Fibroblast of the aortic adventitia (primary cell): ENCODE measurements at places on chromosomes 16 and 17.

- DNase-seq, result no peak
These were observed 146.4 kb downstream of the RBFOX3 start for GRCh38 chr17:79464318-79465010.

DNA sequence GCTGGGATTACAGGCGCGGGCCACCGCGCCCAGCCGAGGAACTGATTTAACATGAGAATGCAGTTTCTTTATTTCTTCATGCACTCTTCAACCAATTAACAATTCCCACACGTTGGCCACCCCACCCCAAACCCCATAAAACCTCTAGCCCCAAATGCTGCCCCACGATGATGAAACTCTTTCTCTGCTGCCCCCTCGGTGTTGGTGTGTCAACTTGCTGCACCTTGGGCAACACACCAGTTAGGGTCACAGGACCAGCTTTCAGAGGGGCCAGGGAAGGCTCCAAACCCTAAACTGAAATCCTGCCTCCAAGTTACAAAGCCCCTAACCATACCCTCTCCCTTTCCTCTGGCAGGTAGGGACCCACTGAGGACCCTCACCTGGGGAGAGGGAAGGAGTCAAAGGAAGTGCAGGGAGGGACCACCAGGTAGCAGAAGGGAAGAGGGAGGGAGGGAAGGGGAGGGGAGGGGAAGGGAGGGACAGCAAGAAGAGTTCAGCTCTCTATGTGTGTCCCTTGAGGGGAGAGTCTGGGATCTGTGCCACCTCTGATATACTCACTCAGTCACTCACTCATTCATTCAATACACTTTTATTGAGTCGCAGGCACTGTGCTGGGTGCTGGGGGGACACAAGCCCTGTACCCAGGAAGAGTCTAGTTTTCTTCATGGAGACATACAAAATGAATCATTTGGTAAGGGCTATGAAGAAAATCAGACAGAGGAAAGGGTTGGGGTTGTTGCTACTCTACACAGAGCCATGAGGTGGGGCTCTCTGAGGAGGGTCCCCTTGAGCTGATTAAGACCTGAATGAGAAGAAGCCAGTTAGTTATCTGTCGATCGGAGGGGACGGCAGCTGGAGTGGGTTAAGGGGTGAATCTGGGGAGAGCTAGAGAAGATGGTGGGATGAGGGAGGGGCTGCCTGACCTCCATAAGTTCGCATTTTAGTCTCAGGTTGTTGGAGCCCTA, 3.9 kb downstream of the PLXDC1 start:
- no peak for DNase-seq

DNA sequence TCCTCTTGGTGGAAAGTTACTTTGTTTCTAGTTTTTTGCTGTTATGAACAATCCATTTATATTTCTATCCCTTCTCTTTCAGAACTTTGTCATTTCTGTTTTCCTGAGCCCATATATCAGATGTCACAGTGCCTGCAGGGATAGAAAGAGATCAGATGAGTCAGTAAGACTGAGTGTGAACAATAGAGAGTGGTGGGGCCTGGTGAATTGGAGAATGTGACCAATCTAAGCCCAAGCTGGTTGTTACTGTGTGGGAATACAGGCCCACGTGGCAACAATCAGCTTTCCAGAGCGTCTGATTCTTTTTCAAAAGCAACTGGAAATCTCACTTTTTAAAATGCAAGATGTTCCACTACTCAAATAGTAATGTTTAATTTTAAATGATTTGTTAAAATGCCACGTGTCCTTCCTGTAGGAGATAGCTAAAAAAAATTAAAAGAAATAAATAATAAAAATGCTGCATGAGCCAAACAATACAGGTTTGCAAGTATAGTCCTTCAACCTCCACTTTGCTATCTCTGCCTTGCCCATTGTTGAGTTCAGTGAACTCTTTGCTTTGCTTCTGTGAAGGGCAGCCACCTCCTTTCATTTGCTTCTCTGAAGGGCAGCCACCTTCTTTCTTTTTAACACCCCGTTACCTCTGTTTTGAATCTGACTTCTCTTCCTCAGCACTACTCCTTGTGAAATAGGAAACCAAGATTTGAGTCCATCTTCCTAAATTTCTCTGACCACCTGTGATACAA, 9.6 kb downstream of the DCTN5 start:
- no peak for DNase-seq

GRCh38 chr17:80323982-80324381, 63.3 kb downstream of the RNF213 start:
- no peak for DNase-seq

DNA sequence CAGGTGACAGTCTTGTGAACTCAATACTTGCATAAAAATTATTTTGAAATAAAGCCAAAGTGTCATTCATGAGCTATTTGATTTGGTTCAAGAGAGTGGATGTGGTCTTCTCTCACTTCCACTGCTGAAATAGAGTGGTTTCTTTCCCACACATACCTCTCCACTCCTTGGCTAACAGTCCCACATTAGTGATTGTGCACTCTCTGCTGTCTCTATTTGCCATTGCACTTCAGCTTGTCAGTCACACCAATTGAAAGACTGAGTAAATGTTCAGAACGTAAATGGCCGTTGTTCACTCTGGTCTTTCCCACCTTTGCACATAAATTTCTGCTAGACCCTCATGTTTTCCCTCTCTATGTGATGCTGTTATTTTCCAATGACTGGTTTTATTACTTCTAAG, 197.5 kb downstream of the FTO start:
- no peak for DNase-seq

GRCh38 chr16:52929478-52930400, 123.0 kb downstream of the CHD9NB start:
- DNase-seq, result no peak

DNA sequence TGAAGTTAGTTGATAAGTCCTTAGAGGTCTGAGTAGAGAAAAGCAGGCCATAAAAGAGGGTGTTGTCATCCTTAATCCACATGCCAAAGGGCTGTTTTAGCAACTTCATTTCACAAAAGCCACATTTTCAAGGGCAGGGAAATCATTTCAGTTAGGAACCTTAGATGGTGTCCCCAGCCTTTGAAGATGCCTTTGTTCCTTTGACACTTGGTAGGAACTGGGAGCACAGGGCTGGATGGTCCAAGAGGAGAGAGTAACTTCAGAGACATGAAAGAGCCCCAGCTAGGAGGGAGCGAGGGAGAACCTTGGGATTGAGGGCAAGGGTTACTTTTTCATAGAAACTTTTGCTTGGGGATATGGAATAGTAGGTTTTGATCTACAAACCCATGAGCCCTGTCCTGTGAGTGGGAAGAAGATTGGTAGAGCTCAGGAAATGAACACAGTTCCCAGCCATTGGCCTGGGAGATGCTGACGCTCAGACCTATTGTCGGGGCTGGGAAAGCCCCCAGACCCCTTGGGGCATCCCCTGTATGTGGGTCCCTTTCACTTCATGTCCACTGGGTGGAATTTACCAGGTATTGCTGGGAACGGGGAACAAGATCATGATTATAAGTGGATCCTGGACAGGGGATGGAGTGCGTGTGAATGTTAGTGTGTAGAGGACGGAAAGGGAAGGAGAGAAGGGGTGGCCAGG, 18.9 kb downstream of the MSI2 start:
- no peak for DNase-seq

- peak; percentile 100 for DNase-seq
These were observed 33.9 kb downstream of the ANKFY1 start for GRCh38 chr17:4229627-4230541.

DNA sequence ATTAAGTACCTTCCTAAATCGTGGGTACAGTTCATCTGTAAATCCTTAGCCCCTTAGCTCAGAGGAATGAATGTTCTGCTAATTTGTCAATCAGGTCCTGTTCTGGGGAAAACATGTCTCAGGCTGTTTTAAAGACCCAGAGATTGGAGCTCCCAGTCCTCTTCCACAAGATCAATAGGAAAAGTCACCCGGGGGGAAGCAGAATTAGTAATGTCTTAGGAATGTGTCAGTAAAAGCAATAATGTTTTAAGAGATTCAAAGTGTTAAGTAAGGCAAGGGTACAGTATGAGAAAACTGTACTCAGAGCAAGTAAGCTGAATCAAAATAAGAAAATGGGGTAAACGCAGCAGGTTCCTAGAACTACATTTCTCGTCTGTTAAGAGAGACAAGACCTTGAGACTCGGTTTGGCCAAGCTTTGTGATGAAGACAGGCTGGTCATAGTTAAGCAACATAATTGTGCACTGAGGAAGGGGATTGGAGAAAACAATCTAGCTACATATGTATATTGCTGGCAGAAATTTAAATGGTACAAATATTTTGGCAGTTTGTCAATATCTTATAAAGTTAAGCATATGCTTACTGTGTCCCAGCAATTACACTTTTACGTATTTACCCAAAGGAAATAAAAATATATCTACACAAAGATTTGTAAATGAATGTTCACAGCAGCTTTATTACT, 192.9 kb upstream of the C17orf78 start:
- no peak for DNase-seq

GRCh38 chr17:78488867-78489634, 88.1 kb downstream of the DNAH17 start:
- no peak for DNase-seq

- DNase-seq, result no peak
These were observed 33.4 kb upstream of the ACSF3 start for GRCh38 chr16:89060207-89060794.

GRCh38 chr16:11392041-11392581, 46.9 kb downstream of the RMI2 start:
- DNase-seq, result no peak

- peak; percentile 11 for DNase-seq
These were observed 172.4 kb downstream of the PMP22 start for GRCh38 chr17:15092762-15093161.

DNA sequence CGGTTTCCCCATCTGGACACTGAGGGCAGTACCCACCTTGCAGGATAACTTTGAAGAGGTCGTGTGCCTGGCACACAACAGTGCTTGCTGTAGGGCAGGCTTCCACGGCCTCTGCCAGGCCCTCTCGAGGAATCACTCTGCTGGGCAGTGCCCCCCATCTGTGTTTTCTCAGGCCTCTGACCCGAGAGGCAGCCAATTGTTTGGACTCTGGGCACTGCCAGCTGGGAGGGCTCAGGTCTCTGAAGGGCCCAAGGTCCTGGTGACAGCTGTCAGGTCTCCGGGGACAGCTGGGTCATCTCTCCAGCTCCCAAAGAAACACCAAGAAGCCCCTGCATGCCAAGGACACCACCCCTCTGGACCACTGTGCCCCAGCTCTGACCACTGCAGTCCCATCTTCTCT, 1.0 kb upstream of the RAB26 start:
- no peak for DNase-seq

GRCh38 chr16:50925758-50926357, 184.0 kb downstream of the CYLD start:
- peak; percentile 24 for DNase-seq

DNA sequence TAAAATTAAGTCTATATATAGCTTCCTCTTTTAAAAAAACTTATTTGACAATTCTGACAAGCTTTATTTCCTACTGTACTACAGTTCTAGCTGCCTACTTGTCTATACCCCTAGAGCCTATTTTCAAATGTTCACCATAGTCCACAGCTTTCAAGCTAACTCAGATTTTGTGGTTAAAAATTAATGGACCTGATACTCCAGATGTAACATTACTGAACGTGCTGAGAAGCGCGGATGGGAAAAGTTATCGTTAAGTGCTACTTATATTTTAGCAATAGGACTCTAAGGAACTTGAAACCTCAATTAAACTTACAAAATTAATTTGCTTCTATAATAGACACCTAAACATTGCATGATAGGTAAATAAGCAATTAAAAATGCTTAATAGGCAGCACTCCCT, 31.2 kb downstream of the GNA13 start:
- no peak for DNase-seq

GRCh38 chr16:10944249-10945064, at the start of gene CLEC16A:
Gene CLEC16A (plus strand): TSS chr16:10944564. CDS start chr16:10944718, 154 bp downstream.
- DNase-seq, result peak; percentile 96

DNA sequence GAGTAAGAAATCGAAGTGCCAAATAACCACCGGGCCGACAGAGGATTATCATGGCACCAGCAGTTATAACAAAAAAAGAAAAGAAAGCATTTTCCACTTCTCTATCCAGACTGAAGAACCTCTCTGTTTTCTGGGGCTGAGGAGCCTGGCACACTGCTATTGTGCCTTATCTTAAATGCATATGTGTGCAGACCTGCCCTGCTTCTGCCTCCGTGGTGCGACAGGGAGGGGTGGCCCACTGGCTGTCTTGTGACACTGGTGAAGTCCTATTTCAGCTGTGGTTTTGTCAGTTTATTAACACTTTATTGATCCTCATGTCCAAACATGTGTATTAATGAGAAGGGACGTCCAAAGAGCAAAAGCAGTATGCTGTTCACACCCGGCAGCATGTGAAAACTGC, 55.4 kb downstream of the CDK5R1 start:
- no peak for DNase-seq

GRCh38 chr17:57075193-57075592, 9.9 kb upstream of the AKAP1 start:
- DNase-seq, result no peak

GRCh38 chr17:37820995-37821713, 76.3 kb upstream of the HNF1B start:
- DNase-seq, result peak; percentile 24

DNA sequence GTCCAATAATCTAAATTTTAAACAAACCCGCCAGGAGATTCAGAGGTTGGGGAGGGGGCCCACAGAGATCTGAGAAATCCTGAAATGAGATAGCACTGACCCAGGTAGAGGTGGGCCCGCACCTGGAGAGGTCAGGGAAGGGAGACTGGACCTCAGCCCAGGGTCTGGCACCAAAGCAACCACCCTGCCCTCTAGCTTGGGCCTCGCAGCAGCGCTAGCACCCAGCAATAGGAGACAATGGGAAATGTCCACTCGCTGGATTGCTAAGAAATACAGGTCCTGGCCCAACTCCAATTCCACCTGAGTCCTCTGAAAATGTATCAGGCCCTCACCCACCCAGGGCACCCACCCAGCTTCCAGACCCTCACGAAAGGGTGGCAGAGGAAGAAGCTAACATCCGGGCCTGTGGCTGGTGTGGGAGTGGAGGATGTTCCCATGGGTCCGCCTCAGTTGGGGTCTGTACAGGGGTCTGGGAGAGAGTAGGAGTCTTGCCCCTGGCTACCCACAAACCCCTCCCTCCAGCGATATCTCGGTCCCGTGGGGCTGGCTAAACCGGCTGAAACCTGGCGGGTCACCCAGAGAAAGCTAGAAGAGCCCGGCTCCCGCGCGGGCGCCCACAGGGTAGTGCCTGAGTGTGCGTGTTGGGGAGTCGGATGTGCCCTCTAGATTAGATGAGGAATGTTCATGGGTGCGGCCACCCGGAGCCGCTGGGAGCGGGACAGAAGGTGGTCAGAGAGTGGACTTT, 1.1 kb downstream of the PLLP start:
- no peak for DNase-seq

GRCh38 chr16:46918905-46919792, 35.0 kb downstream of the GPT2 start:
- no peak for DNase-seq
